ENCODE measurements at places on chromosomes 7 and 10. TPM values are rescaled to one million over a fixed set of nuclear protein-coding genes. Genes with fewer than 3 reads are reported as not detected.

The JCAD gene
- total RNA-seq = 17.1 TPM

The SLIT1 gene
- 0.31 TPM for total RNA-seq

The CPN1 gene
- total RNA-seq = not detected

The EIF5AL1 gene
- 0.53 TPM for total RNA-seq

The CLRN3 gene
- total RNA-seq = not detected

The GIMAP8 gene
- 2.1 TPM for total RNA-seq

The NPY4R gene
- total RNA-seq = not detected

The CYP3A7 gene
- total RNA-seq = not detected
